ENCODE measurements at places on chromosomes 7 and 10.

- no peak for DNase-seq
Measured at GRCh38 chr7:33757050-33757449, 148.3 kb upstream of the BMPER start.

GRCh38 chr7:111232249-111233084, 141.5 kb downstream of the LRRN3 start:
- no peak for DNase-seq

DNA sequence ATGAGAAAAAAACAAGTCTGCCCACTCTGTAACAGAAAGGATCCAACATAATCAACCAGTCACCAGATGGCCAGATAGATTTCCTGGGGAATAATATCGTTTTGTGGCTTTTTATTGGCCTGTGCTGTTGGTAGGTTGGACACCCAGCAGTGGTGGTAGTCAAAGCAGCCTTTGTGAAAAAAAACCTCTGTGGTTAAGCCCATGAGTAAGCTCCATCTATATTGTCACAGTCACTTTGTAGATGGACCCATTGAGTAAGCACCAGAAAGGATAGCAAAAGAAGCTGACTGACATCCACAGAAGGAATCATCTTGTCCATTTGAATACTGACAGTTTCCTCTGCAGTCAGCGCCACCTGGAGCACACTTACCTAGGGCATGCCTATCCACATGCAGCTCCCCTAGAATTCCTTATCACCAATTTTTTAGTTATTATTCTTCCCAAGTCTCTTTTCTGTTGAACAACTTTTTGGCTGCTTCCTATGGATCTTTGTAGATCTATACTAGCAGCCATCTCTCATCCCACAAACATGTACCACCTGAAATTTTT, 96.9 kb downstream of the IQUB start:
- DNase-seq = no peak

GRCh38 chr10:43076876-43077420, at the start of gene RET:
TSS of gene RET (plus strand) at chr10:43077069. CDS start at chr10:43077259, 190 bp downstream.
- DNase-seq = peak; percentile 50

DNA sequence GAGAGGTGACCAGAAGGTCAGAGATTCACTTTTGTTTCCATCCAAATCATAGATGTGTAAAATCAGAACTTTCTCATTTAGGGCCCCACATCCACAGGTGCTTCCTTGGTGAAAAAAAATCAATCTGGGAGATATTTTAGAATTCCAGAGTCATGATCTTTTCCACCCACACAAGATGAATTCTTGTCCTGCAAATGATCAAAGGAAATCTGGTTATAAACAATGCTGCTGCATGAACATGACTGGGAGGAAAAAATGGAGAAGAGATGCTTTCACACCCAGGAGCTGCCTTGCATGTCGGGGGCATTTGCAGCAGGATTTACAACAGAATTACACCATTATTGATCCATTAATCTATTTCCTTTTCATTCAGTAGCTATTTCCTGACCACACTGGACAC, 106.5 kb upstream of the TMEM72 start:
- DNase-seq = no peak

GRCh38 chr7:42238709-42239366, 1.8 kb upstream of the GLI3 start:
- DNase-seq = no peak

Measured in HL-60 (cell line).